Cortex of kidney (tissue), 1 donor: ENCODE measurements at places on chromosomes 5 and 9.

- DNase-seq = no peak
These were observed 18.5 kb upstream of the TOR2A start for GRCh38 chr9:127753622-127754021.

- no peak for DNase-seq
These were observed 4.1 kb downstream of the NRARP start for GRCh38 chr9:137297966-137298365.

GRCh38 chr5:22250528-22250927 lies 602.6 kb downstream of the CDH12 start:
- DNase-seq = no peak

DNA sequence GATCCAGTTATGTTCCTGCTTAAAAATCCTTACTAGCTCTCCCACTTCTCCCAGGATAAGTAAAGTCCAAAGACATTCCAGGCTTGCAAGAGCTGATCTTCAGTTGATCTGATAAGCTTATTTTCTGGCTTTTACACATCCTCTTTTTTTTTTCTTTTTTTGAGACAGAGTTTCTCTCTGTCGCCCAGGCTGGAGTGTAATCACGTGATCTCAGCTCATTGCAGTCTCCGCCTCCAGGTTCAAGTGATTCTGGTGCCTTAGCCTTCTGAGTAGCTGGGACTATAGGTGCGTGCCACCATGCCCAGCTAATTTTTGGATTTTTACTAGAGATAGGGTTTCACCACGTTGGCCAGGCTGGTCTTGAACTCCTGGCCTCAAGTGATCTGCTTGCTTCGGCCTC lies 37.3 kb upstream of the PTPN3 start:
- no peak for DNase-seq

GRCh38 chr5:123868267-123868666 lies 356.3 kb downstream of the CSNK1G3 start:
- no peak for DNase-seq

GRCh38 chr5:16935231-16936149 lies 598 bp downstream of the MYO10 start:
- no peak for DNase-seq

GRCh38 chr9:136311051-136312008 lies 7.4 kb upstream of the CCDC187 start:
- DNase-seq = no peak

DNA sequence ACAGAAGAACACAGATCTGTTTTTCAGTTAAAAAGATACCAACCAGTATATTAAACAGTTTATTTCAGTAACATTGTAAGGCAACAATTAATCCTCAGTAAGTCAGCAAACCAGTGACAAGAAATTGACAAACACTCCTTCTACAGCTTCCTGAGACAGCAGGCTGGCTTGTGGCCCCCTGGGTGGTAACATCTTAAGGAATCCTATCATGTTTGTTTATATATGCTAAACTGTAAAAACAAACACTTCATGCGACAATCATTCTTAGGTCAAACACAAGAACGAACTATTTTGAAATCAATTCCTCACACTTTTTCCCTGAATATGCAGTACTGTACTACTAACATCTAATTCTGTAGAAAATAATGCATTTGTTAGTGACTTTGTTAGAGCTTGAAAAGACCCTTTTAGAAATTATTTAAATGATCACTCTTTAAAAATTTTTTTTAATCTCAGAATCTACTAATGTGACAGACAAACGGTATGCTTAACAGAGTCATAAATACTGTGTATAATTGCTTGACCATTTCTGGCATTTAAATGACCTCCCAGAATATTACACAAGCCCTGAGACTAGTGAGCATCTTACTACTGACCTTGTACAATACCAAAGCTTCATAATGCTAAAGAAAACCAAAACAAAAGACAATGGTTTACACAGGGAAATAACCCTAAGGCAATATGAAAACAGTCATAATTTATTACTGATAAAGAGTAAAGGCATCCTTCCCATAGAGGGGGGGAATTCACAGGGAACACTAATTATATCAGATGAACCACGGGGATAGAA lies 48.2 kb downstream of the ERMP1 start:
- DNase-seq = no peak

- DNase-seq = no peak
These were observed 30.3 kb upstream of the UHRF2 start for GRCh38 chr9:6382681-6383080.
